Daoy (cell line): ENCODE measurements at places on chromosomes 7 and 10. TPM values are rescaled to one million over a fixed set of nuclear protein-coding genes. Genes with fewer than 3 reads are reported as not detected.

The WEE2 gene
- total RNA-seq, result not detected in 2 replicates

GRCh38 chr10:12262278-12262981 lies 66.4 kb downstream of the CDC123 start:
- no peak for DNase-seq

DNA sequence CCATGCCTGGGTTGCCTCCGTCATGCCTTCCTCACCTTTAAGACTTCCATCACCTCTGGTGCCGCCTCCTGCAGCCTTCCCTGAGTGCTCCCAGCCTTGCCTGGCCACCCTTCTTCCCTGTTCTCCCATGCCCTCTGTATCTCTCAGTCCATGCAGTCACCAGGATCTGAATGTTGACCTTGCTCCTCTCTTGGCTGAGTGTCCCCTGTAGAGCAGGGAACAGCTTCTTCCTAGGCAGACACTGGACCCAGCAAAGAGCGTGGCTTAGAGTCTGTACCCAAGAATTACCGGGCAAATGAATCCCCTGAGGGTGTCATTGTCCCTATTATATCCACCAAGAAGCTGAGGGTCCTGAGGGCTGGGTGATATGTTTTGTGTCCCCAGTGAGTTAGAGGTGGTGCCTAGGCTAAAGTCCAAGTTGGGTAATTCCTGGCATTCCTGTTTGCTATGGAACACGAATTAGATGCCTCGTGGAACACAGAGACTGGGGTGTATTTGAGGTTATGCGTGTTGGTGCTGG lies 505.6 kb downstream of the RPS24 start:
- no peak for DNase-seq

The CPED1 gene
- total RNA-seq, result 0.15 and 1.6 TPM in 2 replicates

GRCh38 chr7:99955247-99955646 lies 20.6 kb downstream of the AZGP1 start:
- DNase-seq, result peak; percentile 20

DNA sequence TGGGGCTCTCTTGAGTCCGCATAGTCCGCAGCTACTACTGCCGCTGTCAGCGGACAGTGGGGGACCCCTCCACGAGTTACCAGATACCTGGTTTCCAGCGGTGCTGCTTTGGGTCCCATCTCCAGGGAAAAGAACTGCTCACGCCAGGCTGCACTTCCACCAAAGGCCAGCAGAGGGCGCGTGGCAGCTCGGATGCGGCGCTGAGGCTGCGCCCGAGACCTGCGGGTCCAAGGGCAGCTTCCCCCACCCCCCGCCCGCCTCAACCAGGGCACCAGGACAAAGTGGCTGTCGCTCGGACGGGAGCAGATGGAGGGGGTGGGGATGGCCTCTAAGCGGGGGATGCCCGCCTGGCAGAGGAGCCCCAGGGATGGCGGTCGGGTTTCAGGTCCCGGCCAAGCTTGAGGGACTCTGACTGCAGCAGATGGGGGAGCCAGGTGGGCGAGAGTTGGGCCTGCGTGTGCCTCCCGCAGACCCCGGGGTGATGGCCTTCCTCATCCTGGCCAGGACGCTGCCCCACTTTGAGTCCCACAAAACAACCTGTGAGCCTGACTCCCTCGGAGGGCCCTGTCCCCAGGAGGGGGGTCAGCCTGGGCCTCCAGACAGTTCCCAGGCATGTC lies 23.8 kb upstream of the ZNF735 start:
- DNase-seq, result no peak

The INSYN2A gene
- 0.24 TPM in 1 of 2 replicates, not detected in the other for total RNA-seq

GRCh38 chr7:98733036-98733435 lies 116.0 kb downstream of the NPTX2 start:
- peak; percentile 84 for DNase-seq

The SLC18A3 gene
- not detected in 2 replicates for total RNA-seq

The UNCX gene
- total RNA-seq, result not detected in 2 replicates

- DNase-seq, result no peak
These were observed 713 bp downstream of the CLDN4 start for GRCh38 chr7:73831584-73831833.

The LRMDA gene
- total RNA-seq, result 1.6 TPM in 1 of 2 replicates, not detected in the other

DNA sequence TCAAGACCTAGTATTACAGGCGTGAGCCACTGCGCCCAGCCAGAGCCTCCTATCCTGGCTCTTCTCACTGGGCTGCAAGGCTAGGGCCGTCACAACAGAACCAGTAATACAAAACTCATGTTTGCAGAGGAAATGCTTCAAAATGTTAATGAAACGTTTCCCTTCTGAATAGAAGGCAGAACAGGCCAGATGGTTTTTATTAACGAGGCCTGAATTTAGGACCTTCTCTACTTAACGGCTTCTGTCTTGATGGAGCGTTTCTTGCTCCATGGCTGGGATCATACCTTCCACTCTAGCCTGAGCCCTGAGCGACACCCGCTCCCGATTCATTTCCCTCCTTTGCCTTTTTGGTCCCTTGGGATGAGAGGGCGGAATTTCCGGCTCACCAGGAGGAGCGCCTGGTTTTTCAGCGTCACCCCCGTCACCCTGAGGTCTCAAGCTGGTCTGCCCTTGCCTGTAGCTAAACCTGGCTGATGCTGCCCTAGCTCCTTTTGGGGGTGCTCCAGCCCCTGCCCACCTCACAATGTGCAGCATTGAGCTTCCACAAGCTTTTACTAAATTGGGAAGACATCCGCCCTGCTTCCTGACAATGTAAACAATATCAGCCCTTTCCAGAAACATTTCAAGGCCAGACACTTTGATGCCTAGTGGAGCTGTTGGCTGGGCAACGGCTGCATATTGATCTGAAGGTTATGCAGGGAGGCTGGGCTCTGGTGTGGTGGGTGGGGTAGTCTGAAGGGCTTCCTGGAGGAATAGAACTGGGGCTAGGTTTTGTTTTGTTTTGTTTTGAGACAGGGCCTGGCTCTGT lies 5.2 kb downstream of the CLIP2 start:
- no peak for DNase-seq

The WNT8B gene
- total RNA-seq, result not detected in 2 replicates

DNA sequence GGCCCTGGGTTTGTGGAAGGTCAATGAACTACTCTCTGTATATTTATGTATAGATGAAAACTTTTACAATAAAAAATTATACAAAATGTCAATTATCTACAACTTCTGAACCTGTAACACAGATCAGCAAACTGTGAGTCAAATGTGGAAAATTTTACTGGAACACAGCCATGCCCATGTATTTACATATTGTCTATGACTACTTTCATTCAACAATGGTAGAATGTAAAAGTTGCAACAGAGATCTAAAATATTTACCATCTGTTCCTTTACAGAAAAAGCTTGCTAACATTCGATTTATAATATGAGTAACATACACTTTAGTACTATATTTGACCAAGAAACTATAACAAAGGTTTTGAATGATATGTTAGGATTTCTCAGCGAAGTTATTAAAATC lies 481.6 kb downstream of the PARD3 start:
- DNase-seq, result peak; percentile 2

The TMEM139 gene
- total RNA-seq, result not detected in 2 replicates

The DNAJC30 gene
- total RNA-seq, result 0.06 and 1.0 TPM in 2 replicates

DNA sequence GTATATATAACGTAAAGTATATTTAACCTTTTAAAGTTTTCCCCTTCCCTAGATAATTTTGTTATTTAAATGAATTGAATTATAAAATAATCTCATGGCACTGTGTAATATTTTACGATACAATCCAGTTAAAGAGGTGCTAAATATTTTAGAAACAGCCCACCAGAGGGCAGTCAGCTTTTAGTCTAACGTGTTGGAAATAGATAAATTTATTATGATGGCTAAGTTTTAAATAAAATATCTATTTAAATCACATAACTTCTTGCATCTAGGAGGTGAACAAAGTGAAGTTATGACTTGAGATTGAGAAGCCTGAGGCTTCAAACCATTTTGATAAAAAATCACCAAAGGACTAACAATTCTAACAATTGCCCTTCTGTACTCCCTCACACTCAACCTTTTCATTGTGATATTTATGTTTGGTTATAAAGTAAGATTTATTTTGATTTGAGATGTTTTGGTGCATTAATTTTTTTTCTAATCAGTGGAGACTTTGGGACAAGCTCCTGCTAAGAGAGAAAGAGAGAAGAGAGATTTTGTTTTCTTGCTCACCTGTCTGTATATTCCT lies 171.5 kb upstream of the SP4 start:
- DNase-seq, result peak; percentile 49

The ECHDC3 gene
- total RNA-seq, result 7.9 TPM in 2 replicates

- DNase-seq, result no peak
These were observed 12.7 kb downstream of the IKZF1 start for GRCh38 chr7:50317221-50317678.

DNA sequence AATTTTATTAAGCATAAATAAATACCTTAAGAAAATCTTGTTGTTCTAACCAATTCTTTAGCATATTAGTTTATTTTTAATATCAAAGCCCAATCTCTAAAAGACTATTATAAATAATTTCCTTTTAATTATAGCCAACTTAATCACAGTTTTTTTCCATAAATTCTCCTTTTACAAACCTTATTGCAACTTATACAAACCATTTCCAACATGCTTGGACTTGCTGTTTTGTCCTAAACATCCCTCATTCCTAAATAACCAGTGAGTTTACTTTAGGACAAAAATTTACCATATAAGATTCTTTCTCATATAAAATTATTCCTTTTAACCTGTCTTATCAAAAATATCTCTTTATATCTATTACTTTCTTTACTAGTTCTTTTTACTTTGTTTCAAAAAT lies 25.2 kb upstream of the LSM8 start:
- no peak for DNase-seq

GRCh38 chr10:44168478-44168877 lies 216.4 kb downstream of the CXCL12 start:
- no peak for DNase-seq

DNA sequence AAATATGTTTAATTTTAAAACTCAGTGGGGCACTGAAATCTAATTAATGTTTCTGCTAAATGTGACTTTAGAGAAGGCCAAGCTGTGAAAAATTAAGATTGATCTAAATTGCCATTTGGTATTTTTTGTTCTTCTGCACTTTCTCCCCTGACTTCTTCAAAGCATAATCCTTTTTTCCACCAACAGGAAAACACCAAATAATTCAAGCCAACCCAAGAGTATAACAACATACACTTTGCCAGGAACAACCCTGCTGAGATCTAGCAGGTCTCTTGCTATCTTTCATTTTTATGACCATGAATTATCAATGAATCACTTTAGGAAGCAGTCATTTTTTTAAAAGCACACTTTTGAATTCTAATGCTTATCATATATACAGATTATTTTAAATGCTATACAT lies 100.1 kb downstream of the USP6NL start:
- no peak for DNase-seq

DNA sequence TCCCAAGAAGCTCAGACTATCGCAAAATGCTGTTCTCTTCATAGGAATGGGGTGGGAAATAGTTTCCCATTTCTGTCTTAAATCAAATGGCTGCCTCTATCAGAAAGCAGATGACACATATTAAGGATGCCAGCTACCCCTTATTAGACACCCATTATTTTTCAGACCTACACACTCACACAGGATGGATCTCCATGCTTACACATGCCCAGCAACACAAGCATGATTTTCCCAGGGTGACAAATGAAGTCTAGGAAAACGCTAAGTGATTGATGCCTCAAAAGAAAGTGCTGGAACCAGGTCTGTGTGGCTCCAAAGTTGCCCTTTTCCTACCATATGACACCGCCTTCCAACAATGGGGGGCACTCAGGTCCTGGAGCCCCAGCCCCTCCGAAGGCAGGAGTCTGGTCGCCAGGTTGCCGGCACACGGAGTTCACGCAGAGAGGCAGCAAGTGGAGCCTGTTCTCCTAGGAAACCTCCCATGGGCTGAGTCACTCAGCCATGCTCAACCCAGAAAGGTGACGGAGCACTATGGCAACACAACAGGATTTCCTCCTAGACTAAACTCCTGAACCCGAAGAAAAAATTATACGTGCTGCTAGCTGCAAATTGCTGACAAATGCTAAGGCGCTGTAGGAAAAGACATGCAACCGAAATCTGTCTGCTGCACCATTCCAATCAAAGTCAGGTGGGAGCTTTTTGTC lies 19.8 kb downstream of the VOPP1 start:
- DNase-seq, result peak; percentile 96

- DNase-seq, result peak; percentile 95
These were observed 93.9 kb downstream of the ATXN7L1 start for GRCh38 chr7:105782391-105783042.

DNA sequence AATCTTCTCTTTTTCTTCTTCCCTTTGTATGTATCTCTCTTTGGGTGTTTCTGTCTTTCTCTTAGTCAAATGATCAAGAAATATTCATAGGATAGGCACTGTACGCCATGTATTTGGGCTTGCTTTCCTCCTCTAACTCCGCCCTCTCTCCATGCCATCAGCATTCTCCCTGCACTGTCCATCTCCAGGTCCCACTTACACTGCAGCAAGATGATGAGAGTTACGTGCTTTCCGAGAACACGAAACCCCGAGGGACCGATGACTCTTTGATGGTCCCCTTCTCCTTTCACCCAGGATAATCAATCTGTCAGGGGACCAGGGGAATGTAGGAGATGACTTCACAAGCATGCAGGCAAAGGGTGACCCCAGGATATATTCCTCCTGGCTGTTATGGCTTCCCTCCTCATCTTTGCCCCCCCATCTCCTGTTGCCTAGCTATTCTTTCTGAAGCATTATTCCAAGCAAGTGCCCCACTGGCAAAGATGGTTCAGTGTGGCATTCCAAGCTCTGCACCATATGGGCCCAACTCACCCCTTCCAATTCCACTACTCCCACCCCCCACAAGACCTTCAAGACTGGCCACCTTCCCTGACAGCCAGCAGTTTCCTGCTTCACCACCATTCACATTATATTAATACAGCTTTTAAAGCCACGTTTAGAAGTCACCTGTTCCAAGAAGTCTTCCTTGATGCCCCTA lies 40.0 kb downstream of the HIF1AN start:
- no peak for DNase-seq

DNA sequence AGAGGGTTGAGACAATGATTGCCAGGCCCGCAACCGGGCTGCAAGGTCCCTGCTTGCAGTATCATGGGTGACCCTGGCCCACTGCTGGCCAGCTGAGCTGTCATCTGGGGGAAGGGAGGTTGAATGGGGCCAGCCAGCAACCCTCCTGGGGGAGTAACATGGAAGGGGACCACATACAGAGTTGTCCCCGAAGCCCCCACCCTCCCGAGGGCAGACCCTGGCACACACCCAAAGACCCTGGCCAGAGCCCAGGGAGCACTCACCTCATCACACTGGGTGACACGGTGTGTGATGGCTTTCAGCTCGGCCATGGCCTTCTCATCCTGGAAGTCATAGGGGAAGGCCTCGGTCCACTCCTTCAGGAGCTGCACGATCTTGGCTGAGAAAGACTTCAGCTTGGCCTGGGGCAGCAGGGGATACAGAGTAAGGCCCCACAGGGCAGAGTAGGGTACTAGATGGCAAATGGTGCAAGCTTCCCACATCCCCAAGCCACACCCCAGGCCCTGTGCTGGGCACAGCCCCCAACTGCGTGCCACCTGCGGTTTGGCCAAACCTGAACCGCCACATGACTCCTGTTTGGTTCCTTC lies 63.4 kb downstream of the CSGALNACT2 start:
- no peak for DNase-seq

- peak; percentile 21 for DNase-seq
These were observed 625.5 kb upstream of the GALNT17 start for GRCh38 chr7:70506434-70506833.

DNA sequence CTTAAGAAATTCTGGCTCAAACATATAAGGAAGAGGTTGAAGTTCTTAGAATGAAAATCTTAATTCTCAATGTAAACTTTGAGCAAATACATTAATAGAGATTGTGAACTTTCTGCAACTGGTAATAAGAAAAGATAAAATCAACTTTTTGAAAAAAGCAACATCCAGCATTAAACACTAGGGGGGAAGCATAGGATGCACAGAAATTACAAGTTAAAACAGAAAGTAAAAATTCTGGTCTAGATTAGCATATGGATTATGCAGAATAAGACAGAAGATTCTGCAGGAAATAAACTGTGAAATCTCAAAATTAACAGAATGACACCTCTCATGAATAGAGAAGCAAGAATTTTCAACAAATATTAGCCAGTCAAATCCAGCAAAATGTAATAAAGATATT lies 38.0 kb upstream of the CAV2 start:
- DNase-seq, result no peak
